Activated CD4-positive, alpha-beta T cell treated with anti-CD3 and anti-CD28 coated beads, Interleukin-2, amount 50 U/mL, for 48 hours (primary cell): ENCODE measurements at places on chromosomes 16 and 17.
A peak's percentile ranks its signal among the peaks of the same experiment; 100 is the strongest.

DNA sequence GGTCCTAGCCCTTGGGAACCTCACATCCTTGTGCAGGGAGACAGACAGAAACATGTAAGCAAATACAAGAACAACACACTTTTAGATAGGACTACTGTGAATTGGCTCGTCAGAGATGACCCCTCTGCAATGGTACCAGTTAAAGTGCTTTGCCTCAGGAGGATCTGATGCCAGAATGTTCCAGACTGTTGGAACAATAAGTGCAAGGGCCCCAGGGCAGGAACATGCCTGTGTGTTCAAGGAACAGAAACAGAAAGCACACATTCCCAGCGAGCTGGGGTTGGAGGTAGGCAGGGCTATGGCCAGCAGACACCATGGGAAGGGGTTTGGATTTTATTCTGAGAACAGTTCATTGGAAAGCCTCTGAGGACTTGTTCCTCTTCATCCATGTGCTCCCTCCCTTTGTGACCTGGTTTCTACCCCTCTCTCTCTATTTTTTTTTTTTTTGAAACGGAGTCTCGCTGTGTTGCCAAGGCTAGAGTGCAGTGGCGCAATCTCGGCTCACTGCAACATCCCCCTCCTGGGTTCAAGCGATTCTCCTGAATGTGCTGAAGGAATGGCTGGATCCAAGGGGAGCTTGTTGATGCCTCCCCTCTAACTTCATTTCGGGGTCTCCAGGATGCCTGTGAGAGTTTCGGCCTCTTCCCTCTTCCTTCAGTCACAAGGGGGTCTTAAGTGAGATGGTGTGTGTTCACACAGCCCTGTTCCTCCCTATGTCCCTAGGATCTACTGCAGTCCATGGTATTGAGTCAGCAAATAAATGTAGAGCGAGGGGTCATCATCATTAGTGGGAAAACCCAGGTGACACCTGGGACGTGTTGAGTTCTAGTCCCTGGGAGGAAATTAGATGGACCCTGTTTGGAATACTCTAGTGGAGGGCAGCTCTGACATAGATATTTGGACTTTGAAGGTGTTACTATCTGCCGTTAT is 6.4 kb downstream of the STAT5A start:
- no peak for DNase-seq

DNA sequence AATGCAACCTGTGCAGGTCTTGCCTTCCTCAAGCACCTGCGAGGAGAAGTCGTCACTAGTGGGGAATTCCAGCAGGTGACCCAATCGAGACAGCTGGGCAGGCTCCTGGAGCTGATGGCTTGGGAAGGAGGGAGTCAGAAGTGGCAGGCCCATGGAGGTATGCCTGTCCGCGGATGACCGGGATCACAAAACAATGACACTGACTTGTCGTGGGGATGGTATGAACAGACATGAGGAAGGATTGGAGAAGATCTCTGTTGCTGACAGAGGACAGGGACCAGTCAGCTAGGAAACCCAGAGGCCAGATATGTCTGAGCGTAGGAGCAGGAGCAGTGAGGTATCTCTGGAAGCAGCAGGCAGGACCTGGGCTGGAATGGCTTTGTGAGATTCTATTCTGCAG is 233.3 kb downstream of the SOX9 start:
- DNase-seq, result no peak

- no peak for DNase-seq
Observed at GRCh38 chr17:12330456-12330855, 309.8 kb downstream of the MAP2K4 start.

- no peak for DNase-seq
Observed at GRCh38 chr16:83704656-83705055, 103.1 kb upstream of the HSBP1 start.

GRCh38 chr17:15255713-15256454 is 9.2 kb downstream of the PMP22 start:
- DNase-seq, result no peak

DNA sequence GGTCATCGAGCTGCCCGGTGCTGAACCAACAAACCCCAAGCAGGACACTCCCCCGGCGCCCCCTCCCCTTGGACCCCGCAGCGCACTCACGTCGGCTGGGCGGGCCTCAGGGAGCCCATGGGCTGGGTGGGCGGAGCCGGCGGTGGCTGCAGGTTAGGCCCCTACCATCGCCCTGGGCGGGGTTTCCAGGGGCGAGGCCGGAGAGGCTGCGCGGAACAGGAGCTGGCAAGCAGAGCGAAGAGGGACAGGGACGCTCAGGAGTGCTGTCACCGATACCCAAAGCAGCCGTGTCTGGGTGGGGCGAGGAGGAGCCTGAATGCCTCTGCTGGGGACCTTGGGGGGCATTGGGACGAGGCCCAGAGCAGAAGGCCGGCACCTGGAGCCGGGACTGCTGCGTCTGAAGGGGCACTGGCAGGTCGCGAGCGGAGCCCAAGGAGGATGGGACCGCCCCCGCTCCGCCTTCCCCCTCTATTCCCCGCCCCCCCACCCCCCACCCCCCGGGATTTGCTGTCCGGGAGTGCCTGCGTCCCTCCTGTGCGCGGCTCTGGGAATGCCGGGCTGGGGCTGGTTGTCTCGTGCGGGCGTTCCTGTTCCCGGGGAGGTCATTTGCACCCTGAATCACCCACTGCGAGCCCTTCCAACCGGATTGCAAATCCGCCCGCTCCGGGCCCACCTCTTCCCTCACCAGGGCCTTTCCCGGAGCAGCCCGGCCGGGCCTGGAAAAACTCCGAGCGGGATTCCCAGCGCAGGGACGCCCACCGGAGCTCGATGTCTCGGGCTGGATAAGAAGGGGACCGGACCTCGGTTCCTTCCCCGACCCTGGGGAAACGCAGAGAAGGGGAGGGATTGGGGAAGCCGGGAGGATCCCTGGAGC is 902 bp downstream of the ARHGAP27 start:
- DNase-seq, result peak; percentile 87

DNA sequence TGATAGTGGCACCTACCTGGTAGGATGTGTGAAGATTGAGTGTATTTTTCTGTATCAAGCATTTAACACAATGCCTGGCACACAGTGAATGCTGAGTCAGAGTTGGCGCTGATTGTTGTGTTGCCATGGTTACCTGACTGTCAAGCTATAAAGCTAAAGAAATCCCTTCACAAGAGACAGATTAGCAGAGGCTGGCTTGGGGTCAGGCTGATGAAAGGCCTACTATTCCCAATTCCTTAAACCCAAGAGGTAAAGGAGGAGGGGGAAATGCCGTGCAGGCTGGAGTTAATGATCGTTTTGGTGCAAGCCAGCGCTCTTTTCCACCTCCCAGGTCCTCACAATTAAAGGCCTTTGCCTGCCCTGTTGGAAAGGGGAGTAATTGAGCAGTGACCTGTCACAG is 5.9 kb downstream of the CLEC19A start:
- no peak for DNase-seq

DNA sequence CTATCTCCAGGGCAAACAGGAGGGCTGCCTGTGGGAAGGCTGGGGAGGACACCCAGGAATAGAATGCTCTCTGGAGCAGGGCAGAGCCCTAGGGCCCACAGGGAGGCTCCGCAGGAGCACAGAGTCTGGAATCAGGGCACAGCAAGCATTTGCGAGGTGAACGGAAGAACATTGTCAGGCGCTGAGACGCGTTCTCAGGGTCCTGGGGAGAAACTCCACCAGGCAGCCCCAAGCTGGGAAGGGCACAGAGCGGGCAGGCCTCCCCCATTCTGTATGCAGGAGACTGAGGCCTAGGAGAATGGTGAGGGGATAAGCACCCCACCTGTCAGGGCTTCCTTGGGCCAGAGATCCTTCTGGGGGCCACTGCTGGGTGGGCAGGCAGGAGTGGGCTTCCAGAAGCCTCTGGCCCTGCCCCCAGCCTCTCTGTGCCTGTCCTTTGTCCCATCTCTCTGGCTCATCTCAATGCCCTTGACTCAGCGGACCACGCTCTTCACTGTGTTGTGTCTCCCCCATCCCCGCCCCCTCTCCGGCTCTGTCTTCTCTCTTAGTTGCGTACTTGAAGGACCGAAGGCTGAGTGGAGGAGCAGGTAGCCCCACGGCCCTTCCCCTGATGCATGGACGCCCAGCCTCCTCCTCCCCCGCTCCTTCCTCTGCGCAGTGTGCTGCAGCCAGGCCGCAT is 5.1 kb upstream of the SETD6 start:
- DNase-seq, result peak; percentile 2

DNA sequence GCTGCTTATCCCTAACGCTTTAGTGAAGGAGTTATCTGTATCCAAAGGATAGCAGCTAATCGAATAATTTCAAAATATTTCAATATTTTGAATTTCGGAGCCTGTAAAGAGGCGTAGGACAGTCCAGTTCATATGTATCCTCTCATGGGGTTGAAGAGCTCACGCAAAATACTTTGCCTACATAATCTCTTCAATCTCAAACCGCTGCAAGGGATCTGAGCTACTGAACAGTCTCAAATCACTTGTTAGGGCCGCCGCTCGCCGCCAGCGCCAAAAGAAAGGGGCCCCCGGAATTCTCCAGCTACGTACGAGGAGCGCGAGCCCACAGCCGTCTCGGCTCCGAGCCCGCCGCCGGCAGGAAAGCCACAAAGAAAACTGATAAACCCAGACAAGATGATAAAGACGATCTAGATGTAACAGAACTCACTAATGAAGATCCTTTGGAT is 601 bp upstream of the RFWD3 start:
- DNase-seq, result peak; percentile 53

DNA sequence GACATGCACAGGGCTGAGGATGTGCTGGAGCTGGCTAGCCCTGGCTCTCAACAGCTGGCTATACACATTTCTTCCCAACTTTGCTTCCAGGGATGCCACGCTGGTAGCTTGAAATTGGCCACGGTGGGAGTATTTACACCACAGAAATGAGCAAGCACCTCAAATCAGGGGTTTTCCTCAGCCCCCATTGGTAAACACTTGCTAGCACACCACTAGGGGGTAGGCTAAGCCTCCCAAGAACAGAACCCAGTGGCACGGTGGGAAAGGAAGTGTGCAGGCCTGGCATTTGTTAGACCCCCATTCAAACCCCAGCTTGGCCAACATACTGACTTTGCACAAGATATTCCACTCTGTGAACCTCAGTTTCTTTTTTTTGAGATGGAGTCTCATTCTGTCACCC is 12.9 kb downstream of the DRC3 start:
- DNase-seq, result no peak

- DNase-seq, result no peak
Observed at GRCh38 chr16:26976873-26977272, 89.9 kb upstream of the C16orf82 start.
